ENCODE measurements at places on chromosomes 12 and 14.
A peak's percentile ranks its signal among the peaks of the same experiment; 100 is the strongest.

DNA sequence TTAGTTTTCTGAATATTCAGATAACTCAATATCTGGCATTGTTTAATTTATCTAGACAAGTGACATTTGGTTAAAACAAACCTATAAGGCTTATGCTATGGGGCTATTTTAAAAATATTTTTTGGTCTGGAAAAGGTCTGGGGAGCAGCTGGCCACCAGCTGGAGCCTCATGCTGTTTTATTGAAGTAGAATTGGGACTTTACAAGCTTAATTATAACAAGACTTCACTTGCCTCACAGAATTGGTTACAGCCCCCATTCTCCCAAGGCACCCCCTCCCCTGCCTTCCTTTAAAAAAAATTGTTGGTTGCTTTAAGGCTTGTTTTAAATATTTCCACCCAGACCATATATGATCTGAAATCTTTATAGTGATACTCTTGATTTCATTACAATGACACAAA is 453.9 kb downstream of the ADAMTS20 start:
- DNase-seq: no peak

GRCh38 chr14:79299162-79299561 is 912.1 kb downstream of the DIO2 start:
- DNase-seq: no peak

GRCh38 chr12:442235-442884 is 17.4 kb upstream of the B4GALNT3 start:
- DNase-seq: no peak

- DNase-seq: no peak
Measured at GRCh38 chr12:54173066-54173726, 15.6 kb downstream of the SMUG1 start.

DNA sequence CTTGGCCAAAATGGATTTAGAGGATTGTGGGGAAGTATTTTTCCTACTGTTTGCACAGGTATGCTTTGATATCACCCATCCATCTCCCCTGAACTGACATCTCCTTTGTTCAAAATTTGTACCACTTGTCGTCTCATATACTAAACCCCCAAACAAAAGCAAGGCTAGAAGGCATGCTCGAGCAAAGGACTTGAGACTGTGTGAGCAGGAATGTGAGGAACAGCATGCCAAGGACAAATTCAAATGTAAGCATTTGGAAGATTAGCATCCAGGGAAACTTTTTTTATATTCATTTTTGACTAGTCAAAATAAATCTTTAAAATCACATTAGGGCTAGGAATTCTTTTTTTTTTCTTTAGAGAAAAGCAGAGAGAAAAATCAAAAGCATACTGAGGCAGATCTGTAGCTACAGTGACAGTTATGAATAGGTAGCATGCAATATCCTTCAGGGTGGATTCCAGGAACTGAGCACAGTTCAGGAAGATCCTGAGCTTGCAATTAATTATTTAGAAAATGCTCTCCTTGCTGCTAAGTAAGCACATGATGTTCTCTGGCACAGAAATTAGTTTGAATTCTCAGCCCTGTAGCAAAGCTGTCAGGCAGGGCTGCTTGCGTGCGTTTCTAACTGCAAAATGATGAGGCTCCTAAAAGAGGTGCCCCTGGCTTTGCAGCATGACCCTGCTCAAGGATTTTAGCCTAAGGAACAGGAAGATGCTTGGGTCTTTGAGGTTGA is 327.7 kb downstream of the LRIG3 start:
- no peak for DNase-seq

GRCh38 chr12:69698769-69699540 is at the start of gene BEST3:
Gene BEST3 (minus strand): TSS chr12:69699303. CDS start chr12:69697798, 1,505 bp downstream.
- DNase-seq: no peak

GRCh38 chr12:47207829-47208248 is 128.1 kb upstream of the AMIGO2 start:
- DNase-seq: no peak

- no peak for DNase-seq
Measured at GRCh38 chr12:14572401-14572800, 4.7 kb upstream of the PLBD1 start.

DNA sequence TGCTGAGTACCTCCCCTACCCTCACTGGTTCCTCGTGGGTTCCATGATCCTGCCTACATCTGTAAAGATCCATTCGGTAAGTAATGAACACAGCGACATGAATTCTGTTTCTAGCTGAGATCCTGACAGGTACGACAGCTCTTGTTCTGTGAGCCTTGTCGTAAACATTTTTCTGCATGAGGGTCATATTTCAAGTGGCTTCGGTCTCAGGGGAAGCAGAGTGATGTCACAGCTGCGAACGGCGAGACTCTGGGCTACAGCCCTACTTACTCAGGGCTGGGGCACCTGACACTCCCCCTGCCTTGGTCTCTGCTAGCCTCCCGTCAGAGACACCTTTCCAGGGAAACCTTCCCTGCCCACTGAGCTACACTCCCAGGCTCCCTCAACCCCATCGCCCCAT is 85.8 kb downstream of the RBM19 start:
- DNase-seq: no peak

DNA sequence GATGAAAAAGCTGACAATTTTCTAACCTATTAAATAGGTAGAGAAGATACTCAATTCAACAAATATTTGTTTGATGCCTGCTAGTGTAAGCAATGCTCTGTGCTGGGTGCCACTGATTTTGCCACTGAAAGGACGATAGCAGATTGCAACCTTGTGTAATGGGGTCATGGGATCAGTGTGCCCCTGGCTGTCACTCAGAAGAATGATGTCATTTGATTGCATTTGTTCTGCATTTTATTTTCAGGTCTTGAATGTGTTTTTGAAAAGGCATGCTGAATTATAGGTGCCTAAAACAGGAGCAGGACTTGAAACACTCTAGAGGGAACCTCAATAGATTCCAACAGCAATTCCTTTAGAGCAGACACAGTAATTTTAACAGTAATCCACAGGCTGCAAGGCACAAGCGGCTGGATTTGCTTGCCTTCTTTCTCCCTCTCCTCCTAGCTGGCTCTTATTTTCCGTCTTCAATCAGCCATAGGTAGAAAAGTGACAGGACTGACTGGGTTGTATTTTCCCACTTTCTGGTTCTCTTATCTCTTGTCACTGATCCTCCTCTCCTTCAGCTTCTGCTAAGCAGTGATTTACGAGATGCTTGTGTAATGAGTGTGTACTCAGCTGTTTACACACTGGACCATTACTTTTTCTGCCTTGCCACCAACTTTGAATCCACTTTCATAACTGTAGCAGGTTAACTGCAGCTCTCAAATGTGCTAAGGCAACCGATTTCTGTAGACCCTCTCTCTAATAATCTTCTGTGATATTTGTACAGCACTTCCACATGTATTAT is 4.1 kb downstream of the PLXNC1 start:
- DNase-seq: no peak

DNA sequence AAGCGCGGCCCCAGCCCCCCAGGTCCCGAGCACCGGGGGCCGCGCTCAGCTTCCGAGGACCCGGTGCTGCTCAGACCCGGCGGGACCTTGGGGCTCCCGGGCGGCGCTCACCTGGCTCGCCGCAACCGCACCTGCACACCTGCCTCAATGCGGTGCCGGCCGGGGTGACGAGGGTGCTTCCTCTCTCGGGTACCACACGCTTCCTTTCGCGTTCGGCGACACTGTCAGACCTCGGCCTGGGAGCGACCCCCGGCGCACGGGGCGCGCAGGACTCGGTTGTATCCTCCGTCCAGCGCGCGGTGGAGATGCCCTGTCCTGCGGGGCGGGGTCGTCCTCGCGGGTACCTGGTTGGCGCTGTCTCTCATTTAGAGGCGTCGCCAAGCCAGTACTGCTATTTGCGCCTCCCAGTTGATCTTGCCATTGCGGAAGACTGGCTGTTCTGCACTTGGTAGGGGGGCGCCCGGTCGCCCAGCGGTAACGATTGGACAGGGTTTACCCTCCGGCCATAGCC is 718 bp downstream of the PACS2 start:
- DNase-seq: no peak

- no peak for DNase-seq
Measured at GRCh38 chr14:64195199-64195598, 99.0 kb downstream of the ESR2 start.

DNA sequence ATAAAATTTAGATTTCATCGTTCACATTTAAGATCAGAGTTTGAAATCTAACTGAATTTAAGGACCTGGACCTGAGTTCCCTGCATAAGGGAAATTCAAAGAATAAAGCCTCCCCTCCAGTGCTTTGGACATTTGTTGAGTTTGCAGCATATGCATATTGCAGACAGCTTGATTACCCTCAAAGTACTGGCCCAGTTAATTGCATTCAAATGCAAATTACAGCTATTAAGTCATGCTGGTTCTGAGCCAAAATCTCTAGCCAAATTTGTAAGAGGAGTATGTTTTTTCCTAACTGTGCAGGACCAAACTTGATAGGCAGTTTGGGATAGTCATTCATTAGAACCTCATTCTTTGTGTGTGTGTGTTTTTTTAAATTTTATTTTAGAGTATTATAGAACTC is 9.1 kb upstream of the KIF21A start:
- DNase-seq: no peak

DNA sequence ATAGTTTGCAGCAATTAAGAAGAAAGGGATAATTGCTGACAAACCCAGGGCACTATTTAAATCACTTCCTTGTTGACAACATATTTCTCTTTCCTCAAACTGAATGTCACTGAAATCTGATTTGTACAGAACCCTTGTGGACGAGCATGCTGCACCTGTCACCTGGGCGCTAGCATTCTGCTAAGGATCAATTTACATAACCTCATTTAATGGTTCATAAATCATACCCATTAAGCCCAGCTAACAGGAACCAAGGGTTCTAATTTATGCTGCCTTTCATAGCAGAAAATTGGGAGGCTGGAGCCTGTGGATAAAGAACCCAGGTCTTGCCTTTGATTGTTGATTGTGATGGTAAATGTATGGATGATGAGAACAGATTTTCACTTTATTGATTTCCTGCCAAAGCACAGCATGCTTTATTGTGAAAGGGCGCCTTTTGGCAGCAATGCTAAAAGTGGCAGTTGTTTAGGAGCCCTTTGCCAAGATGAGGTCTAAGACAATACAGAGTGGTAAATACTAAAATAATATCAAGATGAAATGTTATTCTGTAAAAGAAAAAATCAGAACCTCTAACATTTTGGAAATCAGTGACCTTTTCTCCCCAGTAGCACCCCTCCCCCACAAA is 95.4 kb downstream of the NKX2-1 start:
- no peak for DNase-seq

DNA sequence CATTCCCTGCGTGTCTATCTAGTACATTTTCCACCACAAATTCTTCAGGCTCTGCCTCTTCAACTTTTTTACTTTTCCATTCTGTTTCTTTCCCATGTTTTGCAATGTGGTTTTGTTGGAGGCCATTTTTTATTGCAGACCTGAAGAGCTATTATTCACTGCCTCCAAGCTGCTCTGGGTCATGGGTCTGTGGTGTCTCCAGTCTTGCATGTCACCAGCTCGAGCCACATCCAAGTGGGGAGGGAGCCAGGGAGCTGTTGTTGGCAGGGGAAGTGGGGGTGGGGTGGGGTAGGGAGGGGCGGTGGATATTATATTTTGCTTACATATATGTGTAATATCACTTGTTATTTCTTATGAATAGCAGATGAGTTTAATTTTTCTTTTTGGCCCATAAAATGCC is 69.1 kb downstream of the VEZT start:
- no peak for DNase-seq

GRCh38 chr12:79857675-79858074 is 77.2 kb downstream of the PPP1R12A start:
- no peak for DNase-seq

DNA sequence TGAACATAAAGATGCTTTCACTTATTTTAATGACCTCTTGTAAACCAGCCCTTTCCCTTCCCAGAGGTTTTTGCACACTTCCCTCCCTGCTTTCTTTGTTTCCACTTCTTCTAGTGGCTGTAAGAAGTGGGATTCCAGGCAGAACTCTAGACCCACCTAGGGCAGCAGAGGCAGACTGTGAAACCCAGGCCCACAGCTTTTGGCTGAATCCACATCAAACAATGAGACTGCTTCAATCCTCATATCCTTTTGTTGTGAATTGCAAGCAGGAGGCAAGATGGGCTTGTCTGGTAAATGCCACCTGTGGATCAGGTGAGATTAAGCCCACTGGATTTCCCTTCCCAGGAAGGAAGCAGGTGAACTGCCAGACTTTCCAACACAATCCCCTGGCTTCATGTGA is 12.8 kb downstream of the CCDC177 start:
- no peak for DNase-seq

- DNase-seq: no peak
Measured at GRCh38 chr12:112353393-112353792, 28.8 kb downstream of the HECTD4 start.

- no peak for DNase-seq
Measured at GRCh38 chr14:97283426-97283825, 486.2 kb downstream of the VRK1 start.

DNA sequence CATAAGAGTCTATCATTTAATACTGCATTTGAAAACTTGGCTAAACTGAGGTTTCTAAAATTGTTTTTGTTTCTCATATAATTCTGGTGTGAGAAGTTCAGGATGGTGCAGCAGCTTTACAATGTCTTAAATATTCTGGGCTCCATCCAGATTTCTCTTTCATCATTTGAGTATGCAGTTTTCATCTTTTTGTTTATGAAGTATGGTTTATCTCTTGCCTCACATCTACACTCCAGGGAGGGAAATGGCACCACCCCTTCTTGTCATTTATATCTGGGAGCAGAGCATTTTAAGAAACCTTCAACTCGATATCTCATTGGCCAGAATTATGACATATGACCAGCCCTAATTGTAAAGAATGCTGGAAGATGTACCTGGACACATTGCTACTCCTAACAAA is 24.3 kb downstream of the GEMIN2 start:
- no peak for DNase-seq

DNA sequence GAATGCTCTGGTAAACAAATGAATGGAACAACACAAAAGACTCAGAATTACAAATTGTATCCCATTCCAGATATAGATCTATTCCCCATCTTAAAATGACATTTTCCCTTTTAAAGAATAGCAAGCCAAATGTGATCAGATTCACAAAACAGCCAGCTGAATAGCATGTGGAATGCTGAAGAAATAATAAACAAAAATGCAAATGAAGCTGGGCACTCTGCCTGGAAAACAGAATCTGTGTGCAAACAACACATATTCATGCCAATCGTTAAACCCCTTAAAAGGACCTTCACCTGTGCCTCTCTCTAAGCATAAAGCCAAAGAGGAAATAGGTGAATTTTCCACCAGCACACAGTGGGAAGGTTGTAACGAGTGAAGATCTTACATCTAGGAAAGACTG is 67.9 kb upstream of the PDZRN4 start:
- no peak for DNase-seq

DNA sequence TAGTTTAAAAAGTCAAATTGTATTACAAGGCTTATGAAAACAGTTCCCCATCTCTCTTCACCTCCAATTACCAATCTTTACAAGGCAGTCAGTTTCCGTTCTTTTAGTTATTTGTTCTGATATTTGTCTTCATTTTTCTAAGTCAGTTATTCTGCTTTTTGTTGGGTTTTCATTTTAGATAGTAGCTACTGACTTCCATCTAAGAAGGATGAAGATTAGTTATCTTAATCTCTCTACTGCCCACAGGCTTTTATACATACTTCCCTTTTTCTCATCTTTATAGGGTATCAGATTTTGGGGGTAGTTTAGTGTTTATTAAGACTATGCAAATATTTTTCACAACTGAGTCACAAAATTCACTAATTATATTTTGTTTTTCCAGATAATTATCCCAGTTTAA is 38.4 kb downstream of the FRS2 start:
- DNase-seq: no peak

- peak; percentile 50 for DNase-seq
Measured at GRCh38 chr14:102215071-102215470, 75.4 kb downstream of the WDR20 start.

- peak; percentile 1 for DNase-seq
Measured at GRCh38 chr12:38392554-38393144, 76.1 kb downstream of the ALG10B start.
